MCF 10A (cell line): ENCODE measurements at places on chromosomes 1 and 21. TPM values are rescaled to one million over a fixed set of nuclear protein-coding genes. Genes with fewer than 3 reads are reported as not detected.

The RGS5 gene
- total RNA-seq: 12.9 and 14.1 TPM in 2 replicates

The THEM5 gene
- not detected in 2 replicates for total RNA-seq

The HDAC1 gene
- total RNA-seq: 39.7 and 62.9 TPM in 2 replicates

The GPR89A gene
- 45.2 and 45.6 TPM in 2 replicates for total RNA-seq

DNA sequence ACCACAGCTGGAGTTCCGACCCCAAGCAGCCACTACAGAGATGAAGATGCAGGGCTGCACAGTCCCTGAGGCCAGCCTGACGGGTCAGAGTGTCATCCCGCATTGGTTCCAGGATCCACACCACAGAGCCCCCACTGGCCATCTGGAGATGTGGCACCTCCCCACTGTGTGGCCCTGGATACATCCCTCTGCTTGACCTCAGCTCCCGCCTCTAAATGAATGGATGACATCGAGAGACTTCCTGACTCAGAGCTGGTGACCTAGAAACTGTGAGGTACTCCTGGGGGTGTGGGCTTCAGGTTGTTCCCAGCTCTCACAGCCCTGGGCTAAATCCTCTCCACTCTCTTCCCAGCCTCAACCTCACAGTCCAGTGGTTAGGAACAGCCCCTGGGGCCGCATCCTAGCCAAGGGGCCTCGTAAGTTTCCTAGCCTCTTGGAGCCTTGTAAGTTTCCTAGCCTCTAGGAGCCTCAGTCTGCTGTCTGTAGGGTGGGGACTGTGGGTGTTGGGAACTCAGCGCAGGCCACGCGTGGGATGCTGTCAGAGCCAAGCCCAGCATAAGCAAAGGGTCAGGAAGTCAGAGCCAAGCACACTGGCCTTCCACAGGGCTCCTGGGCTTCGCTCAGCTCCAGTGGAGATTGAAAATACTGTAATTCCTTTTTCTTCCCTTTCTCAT is 87.5 kb upstream of the RUNX3 start:
- peak; percentile 79 for DNase-seq

DNA sequence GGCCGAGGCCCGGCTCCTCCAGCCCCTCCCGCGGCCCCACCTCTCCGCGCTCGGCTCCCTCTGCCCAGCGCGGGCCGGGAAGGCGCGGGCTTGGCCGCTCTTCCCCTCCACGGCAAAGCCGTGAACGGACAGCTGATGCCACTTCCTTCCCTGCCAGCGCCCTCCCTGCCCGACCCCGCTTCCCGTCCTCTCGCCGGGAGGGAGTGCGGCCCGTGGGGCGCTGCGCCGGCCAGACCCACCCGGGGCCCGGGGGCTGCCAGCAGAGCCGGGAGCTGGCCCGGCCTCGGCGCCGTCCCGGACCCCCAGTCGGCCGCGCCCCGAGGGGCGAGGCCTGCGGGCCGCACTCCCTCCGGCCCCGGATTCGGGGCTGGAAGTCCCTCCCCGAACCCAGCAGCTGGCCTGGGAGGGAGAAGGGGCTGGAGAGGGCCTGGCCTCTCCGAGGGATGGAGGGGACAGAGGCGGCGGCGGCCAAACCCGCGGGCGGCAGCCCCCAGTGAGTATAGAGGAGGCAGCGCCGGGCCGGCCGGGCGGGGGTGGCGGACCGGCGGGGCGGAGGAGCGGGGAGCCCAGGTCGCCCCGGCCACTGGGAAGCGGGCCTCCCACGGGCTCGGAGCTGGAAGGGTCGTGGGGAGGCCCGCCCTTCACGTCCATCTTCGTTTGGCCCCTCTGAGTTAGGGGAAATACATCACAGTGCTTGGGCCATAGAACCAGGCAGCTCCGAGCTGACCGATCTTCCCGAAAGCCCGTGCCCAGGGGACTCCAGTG is at the start of gene KIAA1614:
Gene KIAA1614, plus strand, starts transcription at position 97 of the 765 bp plus-strand sequence. Its CDS starts 347 bp downstream, at position 444.
- DNase-seq: no peak

DNA sequence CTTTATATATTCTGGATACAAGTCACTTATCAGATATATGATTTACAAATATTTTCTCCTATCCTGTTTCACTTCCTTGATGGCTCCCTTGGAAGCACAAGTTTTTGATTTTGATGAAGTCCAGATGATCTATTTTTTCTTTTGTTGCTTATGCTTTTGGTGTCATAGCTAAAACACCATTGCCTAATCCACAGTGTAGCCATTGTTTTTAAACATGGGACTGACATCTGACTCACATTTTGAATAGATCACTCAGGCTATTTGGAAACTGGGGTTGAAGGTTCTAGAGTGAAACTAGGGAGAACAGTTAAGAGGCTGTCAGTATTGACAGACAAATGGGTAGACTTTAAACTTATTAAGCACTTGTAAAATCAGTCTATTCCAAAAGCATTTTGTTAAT is 16.6 kb downstream of the AK4 start:
- peak; percentile 87 for DNase-seq

GRCh38 chr1:18769140-18769539 is 90.3 kb downstream of the TAS1R2 start:
- no peak for DNase-seq

DNA sequence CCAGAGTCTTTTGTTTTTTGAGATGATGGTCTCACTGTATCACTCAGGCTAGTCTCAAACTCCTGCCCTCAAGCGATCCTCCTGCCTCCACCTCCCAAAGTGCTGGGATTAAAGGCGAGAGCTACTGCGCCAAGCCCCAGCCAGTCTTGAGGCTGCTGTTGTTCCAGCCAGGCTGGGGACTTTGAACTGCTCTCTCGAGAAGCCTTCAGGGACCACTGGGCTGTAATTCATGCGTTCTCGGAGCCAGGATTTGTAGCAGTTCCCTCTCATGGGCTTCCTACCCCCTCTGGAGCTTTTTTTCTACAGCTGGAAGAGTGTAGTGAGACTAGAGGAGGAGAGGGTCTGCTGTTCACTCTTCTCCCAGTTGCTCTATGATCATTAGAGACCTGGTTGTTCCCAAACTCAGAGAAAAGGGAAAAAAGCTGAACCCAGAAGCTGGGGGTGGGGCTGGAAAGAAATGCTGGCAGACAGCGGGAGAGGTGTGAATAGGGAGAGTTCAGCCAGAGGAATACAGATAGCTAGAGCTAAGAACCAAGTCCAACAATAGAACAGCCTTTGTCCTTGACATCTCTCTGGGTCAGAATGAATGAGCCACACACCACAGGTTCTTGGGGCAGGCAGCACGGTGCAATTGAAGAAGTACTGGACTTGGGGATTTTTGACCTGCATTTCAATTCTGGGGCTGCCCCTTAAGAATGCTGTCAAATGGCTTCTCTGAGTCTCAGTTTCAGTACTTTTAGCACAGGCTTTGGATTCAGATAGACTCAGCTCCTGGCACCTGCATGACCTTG is 13.2 kb upstream of the SLC41A1 start:
- no peak for DNase-seq

DNA sequence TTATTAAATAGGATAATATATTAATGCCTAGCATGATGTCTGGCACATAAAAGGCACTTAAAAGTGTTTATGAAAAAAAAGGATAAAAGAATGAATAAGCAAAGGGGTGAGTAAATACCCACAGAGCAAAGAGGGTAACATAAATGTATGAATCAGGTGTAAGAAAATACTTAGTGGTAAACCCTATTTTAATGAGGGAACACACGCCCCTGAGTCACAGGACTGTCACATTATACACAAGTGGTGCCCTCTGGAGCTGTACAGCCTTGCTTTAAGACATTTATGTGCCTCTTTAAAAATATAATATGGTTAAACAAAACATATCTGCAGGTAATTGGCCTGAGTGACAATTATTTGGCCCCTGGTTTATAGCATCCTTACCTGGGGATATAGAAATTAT is 78.1 kb upstream of the PTBP2 start:
- no peak for DNase-seq

- peak; percentile 8 for DNase-seq
Measured at GRCh38 chr21:37793660-37794059, 122.6 kb downstream of the KCNJ6 start.

- no peak for DNase-seq
Measured at GRCh38 chr1:36436821-36437220, 13.4 kb downstream of the OSCP1 start.

DNA sequence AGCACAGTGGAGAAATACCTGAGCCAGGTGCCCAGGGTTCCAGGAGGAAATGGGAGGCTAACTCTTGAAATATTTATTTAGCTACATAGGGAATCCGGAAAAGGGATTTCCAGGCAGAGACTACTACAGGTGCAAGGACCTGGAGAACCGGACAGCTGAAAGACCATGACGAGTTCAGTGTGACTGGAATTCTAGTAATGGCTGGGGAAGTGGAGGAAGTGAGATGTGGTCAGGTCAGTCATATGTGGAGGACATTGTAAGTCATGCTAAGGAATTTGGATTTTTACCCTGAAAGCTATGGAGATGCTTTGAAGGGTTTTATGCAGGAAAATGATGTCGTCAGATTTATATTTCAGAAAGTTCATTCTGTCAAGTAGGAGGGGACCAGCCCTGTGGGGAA is 1.8 kb downstream of the CAP1 start:
- no peak for DNase-seq
